ENCODE measurements at places on chromosomes 1 and 21.

DNA sequence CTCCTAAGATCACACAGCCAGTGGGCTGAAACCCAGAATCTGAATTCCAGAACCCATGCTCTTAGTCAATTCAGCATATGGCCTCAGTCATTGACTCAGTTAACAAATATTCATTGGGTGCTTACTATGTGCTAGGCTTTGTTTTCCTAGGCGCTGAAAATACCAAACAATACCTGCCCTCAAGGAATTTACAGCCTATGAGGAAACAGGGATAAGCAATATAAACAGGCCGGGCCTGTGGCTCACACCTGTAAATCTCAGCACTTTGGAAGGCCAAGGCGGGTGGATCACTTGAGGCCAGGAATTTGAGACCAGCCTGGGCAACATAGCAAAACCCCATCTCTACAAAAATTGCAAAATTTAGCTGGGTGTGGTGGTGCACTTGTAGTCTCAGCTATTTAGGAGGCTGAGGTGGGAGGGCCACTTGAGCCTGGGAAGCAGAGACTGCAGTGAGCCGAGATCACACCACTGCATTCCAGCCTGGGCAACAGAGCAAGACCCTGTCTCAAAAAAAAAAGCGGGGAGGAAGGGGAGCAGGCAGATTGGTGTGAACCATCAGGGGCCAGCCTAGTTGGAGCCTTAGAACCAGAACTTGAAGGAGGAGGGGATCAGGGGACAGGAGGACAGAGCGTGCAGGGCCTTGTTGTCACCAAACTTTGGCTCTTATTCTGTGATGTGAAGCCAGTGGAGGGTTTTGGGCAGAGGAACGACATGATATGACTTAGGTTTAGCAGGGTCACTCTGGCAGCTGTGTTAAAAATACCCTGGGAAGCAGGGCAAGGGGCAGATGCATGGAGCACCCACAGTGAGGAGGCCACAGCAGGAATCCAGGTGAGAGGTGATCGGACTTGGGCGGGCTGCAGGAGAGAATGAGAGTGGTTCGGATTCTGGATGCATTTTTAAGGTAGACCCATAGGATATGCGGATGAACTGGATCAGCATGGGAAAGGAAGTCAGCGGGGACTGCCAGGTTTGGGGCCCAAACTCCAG lies 5.8 kb downstream of the TINAGL1 start:
- no peak for DNase-seq

DNA sequence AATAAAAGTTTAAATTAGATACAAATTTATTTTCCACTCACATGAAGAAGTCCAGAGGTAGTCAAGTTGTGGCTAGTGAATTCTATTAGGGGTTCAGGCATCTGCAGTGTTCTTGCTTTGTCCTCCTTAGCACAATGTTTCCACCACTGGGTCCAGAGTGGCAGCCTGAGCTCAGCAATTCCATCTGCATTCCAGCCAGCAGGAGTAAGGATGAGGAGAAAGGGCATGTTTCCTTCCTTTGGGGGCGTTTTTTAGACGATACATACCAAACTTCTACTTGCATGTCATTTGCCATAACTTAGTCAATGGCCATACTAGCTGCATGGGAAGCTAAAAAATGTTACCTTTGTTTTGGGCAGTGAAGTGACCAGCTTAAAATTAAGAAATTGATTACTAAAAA lies 98.5 kb upstream of the VANGL1 start:
- no peak for DNase-seq

- DNase-seq: no peak
Measured at GRCh38 chr1:42529724-42530181, 66.7 kb downstream of the CCDC30 start.

- no peak for DNase-seq
Measured at GRCh38 chr1:157371826-157372225, 180.5 kb downstream of the FCRL5 start.

DNA sequence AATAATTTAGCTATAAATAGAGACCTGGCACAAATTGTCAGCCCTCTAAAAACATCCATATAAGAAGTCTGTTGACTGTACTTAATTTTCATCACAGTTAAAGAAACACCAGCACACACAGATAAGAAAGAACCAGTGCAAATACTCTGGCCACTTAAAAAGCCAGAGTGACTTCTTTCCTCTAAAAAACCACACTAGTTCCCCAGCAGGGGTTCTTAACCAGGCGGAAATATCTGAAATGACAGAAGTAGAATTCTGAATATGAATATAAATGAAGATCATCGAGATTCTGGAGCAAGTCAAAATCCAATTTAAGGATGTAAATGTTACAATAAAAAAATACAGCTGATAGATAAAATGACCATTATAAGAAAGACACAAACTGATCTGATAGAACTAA lies 870.6 kb upstream of the ADGRL4 start:
- DNase-seq: no peak

Measured in retina (tissue), 1 donor.